ENCODE measurements at places on chromosomes 7 and 10. TPM values are rescaled to one million over a fixed set of nuclear protein-coding genes. Genes with fewer than 3 reads are reported as not detected.

Gene TEX36
- polyA plus RNA-seq = not detected

Gene KLHL7
- polyA plus RNA-seq = 49.5 TPM

GRCh38 chr7:118039963-118040489 lies 143.9 kb upstream of the LSM8 start:
- no peak for DNase-seq

DNA sequence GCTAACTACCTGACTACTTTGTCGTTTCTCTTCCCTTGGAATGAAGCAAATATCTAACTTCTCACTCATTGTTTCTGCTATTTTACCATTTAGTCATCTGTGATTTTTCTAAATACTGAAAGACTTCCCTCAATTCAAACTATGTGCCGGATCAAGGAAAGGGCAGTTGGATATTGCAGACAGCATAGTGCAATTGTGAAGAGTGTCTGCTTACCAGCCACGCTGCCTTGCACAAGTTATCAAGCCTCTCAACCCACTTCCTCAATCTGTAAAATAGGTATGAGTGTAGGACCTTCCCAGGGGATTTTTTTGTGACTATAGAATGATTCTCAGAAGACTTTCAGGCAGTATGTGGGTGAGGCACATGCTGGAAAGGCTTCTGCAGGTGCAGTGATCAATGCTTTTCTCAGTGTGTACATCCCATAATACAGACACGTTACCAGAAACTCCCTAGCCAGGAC lies 54.3 kb downstream of the EGFR start:
- no peak for DNase-seq

DNA sequence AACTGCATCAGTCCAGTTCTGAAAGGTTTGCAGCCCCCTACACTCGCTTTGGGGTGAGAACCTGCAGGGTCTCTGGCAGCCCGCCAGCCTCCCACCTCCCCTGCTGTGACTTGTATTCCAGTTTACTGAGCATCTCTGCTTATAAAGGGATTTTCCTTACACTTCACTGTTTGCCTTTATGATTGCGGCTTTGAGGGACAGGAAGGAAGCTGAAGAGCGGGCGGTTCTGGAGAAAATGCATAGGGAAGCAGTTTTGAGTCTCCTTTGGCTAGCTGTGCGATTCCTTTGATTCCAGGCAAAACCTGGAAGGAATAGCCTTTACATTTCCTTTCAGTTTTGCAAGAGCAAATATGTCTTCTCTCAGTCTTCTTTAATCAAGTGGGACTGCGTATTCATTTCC lies 65.0 kb upstream of the TRIM8 start:
- DNase-seq = no peak

Gene MKX
- polyA plus RNA-seq = 10.2 TPM

DNA sequence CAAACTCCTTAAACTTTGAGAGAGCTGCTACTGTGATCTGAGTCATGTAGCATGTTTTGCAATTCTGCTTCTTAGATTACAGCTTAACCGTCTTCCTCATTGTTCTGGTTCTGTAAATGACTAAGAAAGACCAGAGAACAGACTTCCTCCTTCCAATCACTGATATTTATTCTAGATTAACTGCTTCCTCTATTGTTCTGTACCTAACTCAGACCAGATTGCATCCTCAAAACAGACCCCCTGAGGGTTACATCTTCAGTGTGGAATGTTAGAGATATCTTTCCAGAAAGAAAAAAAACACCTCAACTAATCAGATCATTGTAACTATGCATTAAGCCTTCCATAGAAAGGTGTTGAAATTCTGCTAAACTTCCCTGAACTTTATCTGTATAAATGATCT lies 5.7 kb upstream of the PIP start:
- DNase-seq = no peak

GRCh38 chr10:86918022-86918471 lies 39.4 kb downstream of the MMRN2 start:
- DNase-seq = no peak

GRCh38 chr10:16652154-16652553 lies 130.5 kb upstream of the C1QL3 start:
- no peak for DNase-seq

Gene AS3MT
- 18.8 TPM for polyA plus RNA-seq

DNA sequence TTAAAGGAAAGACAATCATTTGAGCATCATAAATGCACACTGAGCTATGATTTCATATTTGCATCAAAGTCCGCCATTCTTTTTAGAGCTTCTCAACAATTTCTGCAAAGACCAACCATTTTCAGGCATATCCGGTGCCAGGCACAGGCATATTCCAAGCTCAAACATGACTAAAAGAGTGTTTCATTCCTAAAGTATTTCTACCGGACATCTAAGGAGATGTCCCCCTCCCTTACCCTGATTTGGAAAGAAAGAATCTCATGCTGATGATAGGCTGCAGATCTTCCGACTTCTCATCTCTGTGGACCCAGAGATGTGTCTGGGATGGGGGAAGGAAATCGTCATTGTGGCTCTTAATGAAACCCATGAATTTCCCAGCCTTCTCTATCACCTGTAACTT lies 600.5 kb upstream of the MGMT start:
- DNase-seq = no peak

DNA sequence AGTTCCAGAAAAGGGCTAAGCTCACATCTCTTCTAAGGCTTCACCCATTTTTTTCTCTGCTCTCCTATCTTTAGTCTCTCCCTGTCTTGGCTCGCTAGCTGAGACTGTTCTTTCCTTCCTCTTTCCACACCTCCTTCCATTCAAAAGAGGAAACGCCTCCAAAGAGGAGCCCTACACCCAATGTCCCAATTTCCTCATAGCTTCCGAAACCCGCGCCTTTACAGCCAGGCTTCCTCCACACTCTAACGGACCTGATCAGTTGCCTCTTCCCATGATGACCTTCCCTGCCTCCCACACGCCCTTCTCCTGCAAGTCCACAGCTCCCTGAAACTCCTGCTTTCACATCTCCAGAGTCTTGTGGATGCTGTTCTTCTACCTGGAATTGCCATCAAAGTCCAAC lies 71.7 kb downstream of the COBL start:
- DNase-seq = no peak

GRCh38 chr10:59625721-59626522 lies 83.7 kb downstream of the SLC16A9 start:
- DNase-seq = peak; percentile 56

GRCh38 chr7:92797284-92797683 lies 39.1 kb downstream of the CDK6 start:
- DNase-seq = no peak

Gene SLC16A12
- polyA plus RNA-seq = 30.8 TPM

Gene ANKRD1
- 0.08 TPM for polyA plus RNA-seq

DNA sequence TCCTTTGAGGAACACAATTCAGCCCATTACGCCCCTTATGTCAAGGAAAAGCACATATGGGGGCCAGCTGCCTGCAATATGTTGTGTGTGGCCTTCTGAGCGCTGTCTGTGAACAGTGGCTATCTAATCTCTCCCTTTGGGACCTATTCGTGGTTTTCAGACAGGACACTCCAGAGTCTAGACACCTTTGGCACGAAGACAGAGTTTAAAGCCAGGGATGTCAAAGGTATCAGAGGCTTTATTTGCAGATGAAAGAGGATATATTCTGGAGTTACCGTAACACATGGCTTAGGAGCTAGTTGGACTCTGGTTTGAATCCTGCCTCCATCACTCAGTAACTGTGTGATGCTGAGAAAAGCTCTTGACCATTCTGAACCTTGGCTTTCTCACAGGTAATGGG lies 14.8 kb upstream of the EEPD1 start:
- no peak for DNase-seq

DNA sequence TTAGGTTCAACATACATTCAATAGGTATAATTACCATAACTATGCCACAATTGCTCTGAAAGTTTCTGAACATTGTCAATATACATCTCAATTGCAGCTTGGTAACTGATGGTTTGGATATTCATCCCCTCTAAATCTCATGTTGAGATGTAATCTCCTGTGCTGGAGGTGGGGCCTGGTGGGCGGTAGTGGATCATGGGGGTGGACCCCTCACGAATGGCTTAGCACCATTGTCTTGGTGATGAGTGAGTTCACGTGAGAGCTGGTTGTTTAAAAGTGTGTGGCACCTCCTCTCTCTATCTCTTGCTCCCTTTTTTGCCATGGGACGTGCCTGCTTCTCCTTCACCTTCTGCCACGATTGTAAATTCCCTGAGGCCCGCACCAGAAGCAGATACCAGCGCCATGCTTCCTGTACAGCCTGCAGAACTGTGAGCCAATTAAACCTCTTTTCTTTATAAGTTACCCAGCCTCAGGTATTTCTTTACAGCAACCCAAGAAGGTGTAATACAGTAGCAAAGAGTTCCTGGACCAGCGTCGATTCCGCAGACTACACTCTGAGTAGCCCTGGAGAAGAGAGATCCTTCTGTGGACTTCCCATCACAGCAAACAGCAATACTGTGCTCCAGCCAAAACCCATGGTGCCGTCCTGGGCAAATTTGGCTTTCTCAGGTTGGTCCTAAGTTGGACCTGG lies 83.8 kb upstream of the GRB10 start:
- DNase-seq = no peak

Gene NXPH1
- polyA plus RNA-seq = 0.39 TPM

Gene PSTK
- 11.6 TPM for polyA plus RNA-seq

- no peak for DNase-seq
Measured at GRCh38 chr10:128221807-128222206, 95.6 kb upstream of the MKI67 start.

DNA sequence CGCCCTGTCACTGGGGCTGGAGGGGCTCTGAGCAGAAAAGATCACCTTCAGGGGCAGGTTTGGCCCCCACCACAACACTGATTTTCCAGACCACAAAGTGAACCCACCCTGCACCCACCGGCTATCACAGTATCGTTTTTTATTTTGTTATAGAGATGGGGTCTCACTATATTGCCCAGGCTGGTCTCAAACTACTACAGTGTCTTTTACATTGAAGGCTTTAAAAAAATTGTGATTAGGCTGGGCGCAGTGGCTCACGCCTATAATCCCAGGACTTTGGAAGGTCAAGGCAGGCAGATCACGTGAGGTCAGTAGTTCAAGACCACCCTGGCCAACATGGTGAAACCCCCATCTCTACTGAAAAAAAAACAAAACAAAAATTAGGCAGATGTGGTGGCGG lies 125.1 kb downstream of the COL26A1 start:
- DNase-seq = no peak

Gene AKR1E2
- 5.4 TPM for polyA plus RNA-seq

DNA sequence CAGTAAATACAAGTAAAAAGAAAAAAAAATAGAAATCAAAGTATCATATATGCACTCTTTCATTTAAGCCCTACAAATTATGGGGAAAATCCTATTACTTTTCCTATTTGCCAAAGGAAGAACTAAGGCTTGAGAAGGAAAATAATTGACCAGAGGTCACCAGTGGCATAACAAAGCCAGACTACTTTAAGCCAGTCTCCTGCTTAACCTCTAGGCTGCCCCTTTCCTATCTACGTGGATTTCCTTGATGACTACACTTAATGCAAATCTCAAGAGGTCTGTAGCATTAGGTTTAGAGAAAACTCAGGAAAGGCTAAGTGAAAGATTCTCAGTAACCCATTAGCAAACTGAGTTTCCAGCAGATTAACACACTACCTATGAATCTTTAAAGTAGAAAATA lies 49.8 kb downstream of the TPK1 start:
- DNase-seq = no peak

Gene SPDYE5
- 1.8 TPM for polyA plus RNA-seq

DNA sequence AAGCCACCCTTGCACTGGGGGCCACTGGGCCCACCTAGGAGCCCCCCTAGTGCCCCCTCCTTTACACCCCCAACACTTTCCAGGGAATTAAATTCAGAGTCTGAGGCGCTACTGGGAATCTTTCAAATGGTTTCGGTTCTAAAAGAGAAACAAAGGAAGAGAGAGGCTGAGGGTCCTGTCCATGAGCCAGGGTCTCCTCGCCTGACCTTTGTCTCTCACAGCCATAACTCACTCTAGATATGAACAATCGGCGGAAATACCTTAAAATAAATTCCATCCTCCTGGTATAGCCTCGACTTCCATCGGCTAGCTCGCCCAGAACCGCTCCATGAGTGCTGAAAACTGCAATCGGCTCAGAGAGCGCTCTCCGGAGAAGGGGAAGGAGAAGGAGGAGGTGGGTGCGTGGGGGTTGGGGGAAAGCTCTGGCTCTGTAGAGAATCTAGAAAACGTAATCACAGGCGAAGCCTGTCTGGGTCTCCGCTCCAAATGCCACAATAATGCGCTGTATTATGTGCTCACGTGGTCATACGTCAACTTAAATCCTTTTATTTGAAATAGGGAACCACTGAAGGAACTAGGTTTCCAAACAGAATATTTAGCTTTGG lies 12.6 kb downstream of the HOXA4 start:
- no peak for DNase-seq

- DNase-seq = peak; percentile 51
Measured at GRCh38 chr7:108002726-108003598, at the start of gene LAMB1. Gene LAMB1, minus strand, starts transcription at chr7:108003161. Its CDS starts 276 bp downstream, at chr7:108002885.

Gene SFTPA2
- polyA plus RNA-seq = not detected

DNA sequence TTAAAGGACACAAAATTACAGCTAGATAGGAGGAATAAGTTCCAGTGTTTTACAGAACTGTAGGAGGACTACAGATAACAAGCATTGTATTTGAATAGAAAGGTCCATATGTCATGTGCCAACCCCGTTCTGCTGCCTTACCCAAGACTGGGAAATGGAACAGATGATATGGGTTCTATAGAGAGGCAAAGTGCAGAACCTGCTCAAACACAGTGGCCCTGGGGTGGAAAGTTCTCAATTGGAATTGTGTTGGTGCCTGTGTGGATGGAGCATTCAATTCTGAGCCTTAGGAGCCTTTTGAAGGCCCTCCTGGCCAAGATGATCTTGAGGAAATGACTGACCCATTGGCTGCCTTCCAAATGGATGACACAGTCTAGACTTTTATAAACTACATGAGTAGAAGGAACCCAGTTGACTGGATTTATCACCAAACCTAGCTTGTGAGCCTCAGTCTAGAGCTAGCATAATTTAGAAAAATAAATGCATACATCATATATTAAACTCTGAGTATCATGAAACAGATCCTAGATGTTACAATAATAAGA lies 4.1 kb upstream of the PRSS1 start:
- DNase-seq = no peak

Gene RAB19
- polyA plus RNA-seq = 2.8 TPM

DNA sequence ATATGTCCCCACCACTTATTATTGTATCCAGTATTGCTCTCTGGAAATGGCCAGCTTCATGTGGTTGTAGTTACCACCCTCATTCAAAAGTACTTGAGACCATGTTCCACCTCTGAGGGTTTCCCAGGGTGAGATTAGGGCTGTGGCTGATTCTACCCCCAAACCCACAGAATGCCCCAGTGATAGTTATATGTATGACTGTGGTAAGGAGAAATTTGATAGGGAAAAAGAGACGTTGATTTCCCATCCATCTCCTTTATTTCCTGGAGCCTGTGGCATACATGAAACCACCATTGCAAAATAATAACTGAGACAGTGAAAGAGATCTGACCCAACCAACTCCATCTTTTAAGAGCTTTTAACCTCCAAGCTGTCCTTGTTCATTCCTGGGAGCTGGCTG lies 25.2 kb downstream of the ARL5B start:
- DNase-seq = no peak

Gene TMEM270
- polyA plus RNA-seq = not detected

GRCh38 chr7:47528471-47528870 lies 53.4 kb downstream of the TNS3 start:
- no peak for DNase-seq

- DNase-seq = no peak
Measured at GRCh38 chr7:106178593-106179134, 66.6 kb upstream of the SYPL1 start.

Gene RBM33
- polyA plus RNA-seq = 39.1 TPM
